ENCODE measurements at places on chromosomes 5 and 9.

GRCh38 chr9:126472948-126473298, 140.8 kb upstream of the LMX1B start:
- no peak for DNase-seq

- DNase-seq = no peak
Measured at GRCh38 chr9:133449760-133450159, 10.0 kb upstream of the CACFD1 start.

GRCh38 chr9:87657190-87657589, 68.7 kb upstream of the CTSL start:
- no peak for DNase-seq

GRCh38 chr9:107684224-107684623, 194.7 kb upstream of the KLF4 start:
- DNase-seq = no peak

- no peak for DNase-seq
Measured at GRCh38 chr9:113712053-113712452, 164.1 kb upstream of the ZNF618 start.

DNA sequence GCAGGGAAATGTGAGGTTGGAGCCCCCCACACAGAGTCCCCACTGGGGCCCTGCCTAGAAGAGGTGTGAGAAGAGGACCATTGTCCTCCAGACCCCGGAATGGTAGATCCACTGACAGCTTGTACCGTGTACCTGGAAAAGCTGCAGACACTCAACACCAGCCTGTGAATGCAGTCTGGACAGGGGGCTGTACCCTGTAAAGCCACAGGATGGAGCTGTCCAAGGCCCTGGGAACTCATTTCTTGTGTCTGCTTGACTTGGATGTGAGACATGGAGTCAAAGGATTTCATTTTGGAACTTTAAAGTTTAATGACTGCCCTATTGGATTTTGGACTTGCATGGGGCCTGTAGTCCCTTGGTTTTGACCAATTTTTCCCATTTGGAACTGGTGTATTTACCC, 535.0 kb upstream of the MEF2C start:
- DNase-seq = no peak

- no peak for DNase-seq
Measured at GRCh38 chr5:73786043-73786831, 160.2 kb downstream of the ARHGEF28 start.

DNA sequence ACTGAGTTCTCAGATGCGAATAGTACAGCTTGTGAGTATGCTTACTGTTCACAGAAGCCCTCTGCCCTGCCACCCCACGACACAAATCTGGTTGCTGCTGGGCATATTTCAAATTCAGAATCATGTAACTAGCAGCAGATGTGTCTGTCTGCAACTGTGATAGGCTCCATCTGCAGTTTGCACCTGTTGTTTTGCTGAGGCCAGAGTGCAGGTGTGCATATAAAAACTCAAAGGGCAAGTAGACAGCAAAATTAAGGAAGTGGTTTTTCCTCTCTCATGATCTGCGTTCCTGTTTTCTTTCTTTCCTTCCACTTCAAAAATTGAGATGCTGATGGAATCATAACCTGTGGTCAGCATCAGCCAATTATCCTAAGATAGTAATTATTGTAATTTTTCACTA, 1000.5 kb downstream of the PTPRD start:
- no peak for DNase-seq

DNA sequence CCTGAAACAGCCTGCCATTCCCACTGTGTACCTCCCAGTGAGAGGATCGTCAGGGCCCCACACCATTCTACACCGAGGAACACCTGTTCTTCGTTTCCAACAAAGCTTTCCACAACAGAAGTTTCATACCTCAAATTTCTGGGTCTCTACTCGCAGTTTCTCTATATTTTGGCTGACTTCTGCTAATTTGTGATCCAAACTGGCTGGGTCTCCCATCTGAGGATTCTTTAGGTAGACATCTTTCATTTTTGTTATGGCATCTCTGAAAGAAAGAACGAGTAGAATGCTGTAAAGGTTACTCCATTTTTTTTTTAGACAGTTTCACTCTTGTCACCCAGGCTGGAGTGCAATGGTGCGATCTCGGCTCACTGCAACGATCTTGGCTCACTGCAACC, 67.5 kb downstream of the USP20 start:
- no peak for DNase-seq

- no peak for DNase-seq
Measured at GRCh38 chr5:151580239-151580638, 10.9 kb downstream of the FAT2 start.

GRCh38 chr5:176161431-176161830, 76.8 kb upstream of the SIMC1 start:
- no peak for DNase-seq

DNA sequence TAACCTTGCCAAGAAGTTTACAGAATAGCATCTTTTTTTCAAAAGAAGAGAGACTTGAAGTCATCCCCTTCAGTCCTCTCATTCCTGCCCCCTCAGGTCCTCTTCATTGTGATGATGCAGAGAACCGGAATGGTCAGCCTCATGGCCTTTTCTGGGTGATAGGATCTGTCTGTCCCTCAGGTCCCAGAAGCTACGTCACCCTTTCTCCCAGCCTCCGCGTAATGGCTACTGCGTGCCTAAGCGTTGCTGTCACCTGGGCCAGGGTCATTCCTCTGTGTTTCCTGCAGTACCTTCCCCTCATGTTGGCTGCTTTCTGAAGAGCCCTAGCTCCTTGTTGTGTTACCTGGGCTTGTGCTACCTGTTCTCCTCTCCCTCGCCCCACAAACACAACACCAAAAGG, 4.7 kb downstream of the PIK3R1 start:
- no peak for DNase-seq

GRCh38 chr5:14166437-14166836, 23.3 kb downstream of the TRIO start:
- no peak for DNase-seq

All from mesothelial cell of epicardium (in vitro differentiated cells).